ENCODE measurements at places on chromosomes 1 and 21.

- no peak for DNase-seq
Observed at GRCh38 chr1:94675373-94675772, 133.8 kb upstream of the F3 start.

DNA sequence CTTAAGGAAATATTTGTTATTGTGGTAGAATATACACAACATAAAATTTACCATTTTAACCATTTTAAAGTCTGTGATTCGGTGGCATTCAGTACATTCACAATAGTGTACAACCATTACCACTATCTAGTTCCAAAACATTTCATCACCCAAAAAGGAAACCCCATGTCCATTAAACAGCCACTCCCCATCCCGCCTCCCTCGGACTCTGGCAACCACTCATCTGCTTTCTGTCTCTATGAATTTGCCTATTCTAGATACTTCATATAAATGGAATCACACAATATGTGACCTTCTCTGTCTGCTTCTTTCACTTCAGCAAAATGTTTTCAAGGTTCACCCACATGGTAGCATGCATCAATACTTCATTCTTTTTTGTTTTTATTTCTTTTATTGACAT, 51.3 kb downstream of the PTP4A2 start:
- no peak for DNase-seq

DNA sequence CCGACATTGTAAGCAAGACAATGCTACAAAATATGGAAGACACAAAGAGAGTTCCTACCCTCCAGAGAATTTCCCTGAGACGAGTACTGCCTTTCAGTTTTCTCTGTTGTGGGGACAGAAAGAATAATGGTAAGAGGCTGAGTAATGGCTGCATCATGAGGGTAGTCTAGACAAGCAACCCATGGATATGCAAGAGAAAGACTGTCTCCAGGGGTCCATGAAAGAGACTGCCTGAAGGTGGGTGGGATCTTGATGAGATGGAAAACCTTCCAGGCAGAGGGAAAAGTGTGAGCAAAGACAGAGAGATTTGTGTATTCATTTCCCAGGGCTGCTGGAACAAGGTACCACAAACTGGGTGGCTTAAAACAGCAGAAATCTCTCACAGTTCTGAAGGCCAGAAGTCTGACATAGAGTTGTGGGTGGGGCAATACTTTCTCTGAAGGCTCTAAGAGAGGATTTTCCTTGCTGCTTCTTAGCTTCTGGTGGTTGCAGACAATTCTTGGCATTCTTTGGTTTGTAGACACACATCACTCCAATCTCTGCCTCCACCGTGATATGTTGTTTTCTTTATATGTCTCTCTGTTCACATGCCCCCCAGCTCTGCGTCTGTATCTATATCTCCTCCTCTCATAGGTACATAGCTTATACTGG, 41.4 kb downstream of the ANP32E start:
- no peak for DNase-seq

GRCh38 chr21:23131177-23131576, 2133.0 kb downstream of the NCAM2 start:
- no peak for DNase-seq

DNA sequence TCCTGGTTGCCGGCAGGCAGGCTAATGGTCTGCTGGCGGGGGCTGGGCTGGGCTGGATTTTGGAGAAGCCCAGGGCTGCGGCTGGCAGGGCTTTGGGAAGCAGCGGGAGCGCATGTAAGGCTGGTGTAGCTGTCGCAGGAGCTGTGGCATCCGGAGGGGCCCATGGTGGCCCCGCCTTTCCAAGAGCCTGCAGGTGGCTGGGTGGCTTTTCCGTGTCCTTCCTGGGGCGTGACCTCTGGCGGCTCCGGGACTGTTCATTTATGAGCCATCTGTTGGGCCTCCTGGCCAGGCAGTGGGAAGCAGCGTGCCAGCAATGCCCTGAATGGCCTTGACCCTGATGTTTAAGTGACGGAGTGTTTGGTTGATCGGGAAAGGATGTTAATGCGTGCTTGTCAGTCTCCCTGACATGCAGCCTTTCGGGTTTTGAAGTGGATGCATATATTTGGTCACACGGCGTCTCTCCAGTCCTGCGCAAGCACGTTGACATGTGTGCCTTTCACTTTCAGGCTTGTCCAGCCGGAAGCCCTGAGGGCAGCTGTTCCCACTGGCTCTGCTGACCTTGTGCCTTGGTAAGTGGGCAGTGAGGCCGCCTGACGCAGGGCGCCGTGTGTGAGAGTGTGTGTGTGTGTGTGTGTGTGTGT, 38.5 kb downstream of the AGPAT3 start:
- no peak for DNase-seq

DNA sequence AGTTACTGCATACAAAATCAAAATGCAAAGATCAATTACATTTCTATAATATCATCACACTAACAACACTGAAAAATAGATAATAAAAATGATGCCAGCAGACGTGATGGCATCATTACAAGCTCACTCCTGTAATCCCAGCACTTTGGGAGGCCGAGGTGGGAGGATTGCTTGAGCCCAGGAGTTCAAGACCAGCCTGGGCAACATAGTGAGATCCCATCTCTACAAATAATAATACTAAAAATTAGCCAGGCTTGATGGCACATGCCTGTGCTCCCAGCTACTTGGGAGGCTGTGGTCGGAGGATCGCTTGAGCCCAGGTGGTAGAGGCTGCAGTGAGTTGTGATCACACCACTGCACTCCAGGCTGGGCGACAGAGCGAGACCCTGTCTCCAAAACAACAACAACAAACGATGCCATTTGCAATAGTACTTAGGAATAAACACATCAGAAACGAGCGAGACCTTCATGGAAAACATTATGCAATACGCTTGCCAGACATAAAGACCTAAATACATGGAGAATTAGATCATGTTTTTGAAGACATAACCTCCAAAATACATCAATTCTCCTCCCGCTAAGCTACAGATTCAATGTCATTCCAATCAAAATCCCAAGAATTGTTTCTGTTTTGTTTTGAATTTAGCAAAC, 86.6 kb upstream of the ERRFI1 start:
- no peak for DNase-seq

- no peak for DNase-seq
Observed at GRCh38 chr1:203645996-203646395, 19.4 kb downstream of the ATP2B4 start.

DNA sequence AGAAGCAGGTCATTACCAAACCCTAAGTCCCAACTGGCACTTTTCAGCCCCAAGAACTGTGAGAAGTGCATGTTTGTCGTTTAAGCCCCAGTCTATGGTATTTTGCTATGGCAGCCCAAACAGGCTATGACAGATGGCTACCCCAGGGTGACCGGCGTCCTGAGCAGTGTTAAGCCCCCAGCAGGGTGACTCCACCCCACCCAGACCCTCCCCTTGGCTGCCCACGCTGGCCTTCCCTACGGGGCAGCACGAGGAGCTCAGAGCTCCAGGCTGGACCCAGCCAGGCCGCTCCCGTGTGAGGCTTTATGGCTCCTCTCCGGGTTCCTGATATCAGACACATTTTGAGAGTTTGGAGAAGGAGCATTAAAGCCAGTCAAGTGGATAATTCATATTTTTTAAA, 684.0 kb downstream of the PTPRU start:
- DNase-seq, result no peak

DNA sequence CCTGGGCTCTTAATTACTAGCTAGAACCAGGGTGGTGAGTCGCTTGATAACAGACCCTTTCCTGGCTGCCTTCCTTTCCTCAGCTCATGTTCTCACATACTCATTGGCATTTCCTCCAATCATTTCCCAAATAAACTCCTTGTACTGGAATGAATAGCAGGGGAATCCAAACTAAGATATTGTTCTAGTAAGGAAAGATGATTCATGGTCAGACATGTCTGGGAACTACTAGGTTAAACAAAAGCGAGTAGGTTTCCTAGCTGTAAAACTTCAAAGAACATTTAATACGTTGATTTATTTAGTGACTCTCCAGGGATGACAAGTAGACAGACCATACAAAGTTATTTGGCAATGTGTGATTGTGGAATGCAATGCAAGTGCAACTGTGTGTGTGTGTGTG, 121.2 kb upstream of the KCNJ6 start:
- DNase-seq, result no peak

GRCh38 chr1:39901464-39901713, 328 bp downstream of the MYCL start:
- DNase-seq, result no peak

DNA sequence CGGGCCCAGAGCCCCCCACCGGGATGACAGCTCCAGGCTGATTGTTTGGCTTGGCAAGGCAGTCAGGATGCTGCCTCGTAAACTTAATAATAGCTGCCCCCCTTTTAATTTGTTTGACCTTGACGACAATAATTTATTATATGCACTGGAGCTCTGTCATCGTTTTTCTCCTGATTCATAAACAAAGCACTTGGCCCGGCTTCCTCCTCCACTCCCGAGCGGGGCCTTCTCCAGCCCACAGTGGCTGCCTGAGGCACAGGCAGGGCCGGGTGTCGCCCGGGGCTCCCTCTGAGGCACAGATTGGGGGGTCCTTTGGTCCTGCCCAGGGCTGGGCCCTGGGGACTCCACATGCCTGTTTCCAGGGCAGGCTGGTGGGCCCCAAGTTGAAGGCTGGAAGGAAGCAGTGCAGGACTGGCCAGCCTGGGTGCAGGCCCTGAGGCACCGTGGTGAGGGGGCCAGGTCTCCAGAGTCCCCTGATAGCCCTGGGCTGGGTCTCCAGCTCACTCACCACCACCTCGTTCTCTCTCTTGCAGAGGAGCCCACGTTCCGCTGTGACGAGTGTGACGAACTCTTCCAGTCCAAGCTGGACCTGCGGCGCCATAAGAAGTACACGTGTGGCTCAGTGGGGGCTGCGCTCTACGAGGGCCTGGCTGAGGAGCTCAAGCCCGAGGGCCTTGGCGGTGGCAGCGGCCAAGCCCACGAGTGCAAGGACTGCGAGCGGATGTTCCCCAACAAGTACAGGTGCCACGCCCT, 52.0 kb upstream of the ARHGEF16 start:
- DNase-seq, result no peak

- DNase-seq, result no peak
Observed at GRCh38 chr1:3609016-3609768, 2.1 kb downstream of the MEGF6 start.

- no peak for DNase-seq
Observed at GRCh38 chr1:64183395-64184002, 19.9 kb upstream of the UBE2U start.

- DNase-seq, result no peak
Observed at GRCh38 chr1:22249928-22250680, 107.2 kb upstream of the WNT4 start.

GRCh38 chr1:53024117-53024516, 37.9 kb upstream of the PODN start:
- DNase-seq, result no peak

DNA sequence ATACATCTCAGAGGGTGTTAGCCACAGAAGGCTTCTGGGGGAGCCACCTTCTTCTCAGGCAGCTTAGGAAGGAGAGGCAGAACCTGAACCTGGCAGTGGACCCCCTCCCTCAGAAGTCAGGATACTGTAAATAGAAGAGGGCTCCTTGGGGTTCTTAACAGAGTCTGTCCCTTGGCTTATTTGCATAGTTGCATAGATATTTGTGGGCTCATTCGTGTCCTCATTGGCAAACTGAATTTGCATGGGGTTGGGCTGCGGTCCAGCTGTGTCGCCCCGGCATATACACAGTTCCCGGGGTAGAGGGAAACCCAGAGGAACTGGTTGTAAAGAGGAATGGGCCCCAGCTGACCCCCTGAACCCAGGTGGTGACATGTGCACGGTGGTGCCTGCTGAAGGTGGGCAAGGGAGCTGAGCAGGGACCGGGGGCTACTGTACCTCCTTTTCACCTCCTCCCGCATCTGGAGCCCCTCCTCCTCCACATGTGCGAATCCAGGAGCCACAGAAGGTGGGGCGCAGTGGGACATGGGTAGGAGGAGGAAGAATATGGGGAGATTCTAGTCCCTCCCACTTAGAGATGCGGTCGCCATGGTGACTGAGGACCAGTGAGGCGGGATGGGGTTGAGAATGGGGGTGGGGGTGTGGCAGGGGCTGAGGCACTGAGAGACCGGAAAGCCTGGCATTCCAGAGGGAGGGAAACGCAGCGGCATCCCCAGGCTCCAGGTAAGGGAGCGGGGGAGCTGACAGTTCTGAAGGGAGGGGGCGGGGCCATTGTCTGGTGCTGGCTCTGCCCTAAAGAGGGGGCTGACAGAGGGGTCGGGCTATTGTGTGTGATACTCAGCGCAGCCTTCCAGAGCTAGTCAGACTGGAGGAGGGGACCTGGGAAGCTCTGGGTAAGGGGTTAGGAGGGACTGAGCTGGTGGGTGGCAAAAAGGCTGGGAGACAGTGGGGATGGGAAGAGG, 3.7 kb upstream of the SEMA4A start:
- no peak for DNase-seq

GRCh38 chr1:205629751-205630150, 2.1 kb downstream of the ELK4 start:
- DNase-seq, result no peak

- DNase-seq, result no peak
Observed at GRCh38 chr21:45259206-45259840, 28.4 kb downstream of the POFUT2 start.

DNA sequence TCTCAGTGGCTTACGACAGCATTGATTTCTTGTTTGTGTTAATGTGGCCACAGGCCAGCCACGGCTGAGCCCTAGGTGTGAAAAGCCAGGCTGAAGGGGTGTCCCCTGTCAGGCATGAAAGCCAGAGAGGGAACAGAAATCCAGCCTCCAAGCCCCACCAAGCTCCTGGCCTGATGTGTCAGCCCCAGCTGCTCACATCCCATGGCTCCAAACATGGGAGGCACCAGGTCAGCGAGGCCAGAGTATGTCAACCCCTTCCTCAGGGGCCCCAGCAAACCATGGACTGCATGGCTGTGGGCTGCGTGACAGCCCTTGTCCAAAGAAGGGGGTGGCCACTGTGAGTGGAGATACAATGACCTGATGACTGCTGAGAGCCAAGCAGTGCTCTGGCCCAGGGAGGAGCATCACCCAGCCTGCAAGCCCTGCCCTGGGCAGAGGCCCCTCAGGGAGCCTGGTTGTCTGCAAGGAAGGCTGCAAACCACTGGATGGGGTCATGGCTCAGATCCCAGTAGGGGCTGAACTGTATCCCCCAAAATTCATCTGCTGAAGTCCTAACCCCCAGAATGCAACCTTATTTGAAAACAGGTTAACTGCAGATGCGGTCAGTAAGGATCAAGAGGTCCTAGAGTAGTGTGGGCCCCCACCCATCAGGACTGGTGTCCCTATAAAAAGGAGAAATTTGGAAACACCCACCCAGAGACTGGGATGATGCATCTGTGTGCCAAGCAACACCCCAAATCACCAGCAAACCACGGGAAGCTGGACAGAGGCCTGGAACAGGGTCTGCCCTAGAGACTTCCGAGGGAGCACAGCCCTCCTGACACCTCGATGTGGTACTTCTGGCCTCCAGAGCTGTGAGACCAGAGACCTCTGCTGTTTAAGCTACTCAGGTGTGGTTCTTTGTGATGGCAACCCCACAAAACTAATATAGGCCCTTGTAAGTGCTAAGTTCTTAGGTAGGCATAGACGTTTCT, 3.3 kb upstream of the MX2 start:
- DNase-seq, result no peak
